ENCODE measurements at places on chromosomes 4 and X. TPM values are rescaled to one million over a fixed set of nuclear protein-coding genes. Genes with fewer than 3 reads are reported as not detected.

- DNase-seq = no peak
Measured at GRCh38 chr4:184448821-184449220, 25.5 kb downstream of the IRF2 start.

- no peak for DNase-seq
Measured at GRCh38 chr4:14958436-14958835, 43.8 kb upstream of the CPEB2 start.

GRCh38 chr4:109721033-109721432, 8.8 kb downstream of the PLA2G12A start:
- no peak for DNase-seq

DNA sequence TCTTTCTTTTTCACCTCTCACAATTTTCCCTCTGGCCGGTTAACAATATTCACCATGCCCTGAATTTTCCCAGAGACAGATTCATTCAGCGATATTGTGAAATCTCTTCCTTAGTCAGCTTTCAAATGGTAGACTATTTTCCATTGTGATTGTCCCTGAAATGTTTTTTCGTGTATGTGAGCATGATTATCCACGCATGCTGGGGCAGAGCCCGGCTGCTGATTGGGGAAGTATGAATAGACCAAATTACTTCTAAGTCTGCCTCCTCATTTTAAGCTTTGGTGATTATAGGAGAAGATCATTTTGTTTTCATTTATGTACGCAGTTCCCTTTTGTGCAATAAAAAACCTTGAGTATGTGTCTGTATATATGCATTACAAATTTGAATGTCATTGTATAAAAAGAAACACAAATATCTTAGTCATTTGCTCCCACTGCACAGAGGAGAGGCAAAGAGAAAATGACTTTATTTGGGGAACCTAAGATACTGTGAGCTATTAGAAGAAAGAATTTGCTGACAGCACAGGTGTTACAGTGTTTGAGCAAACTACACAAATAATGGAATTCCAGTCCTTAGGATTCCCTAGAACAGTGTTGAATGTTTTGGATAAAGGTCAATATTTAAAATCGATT, 11.3 kb downstream of the DTHD1 start:
- no peak for DNase-seq

GRCh38 chrX:68490644-68491043, 8.2 kb upstream of the YIPF6 start:
- no peak for DNase-seq

GRCh38 chr4:163806653-163807052, 312.2 kb downstream of the TMA16 start:
- no peak for DNase-seq

GRCh38 chr4:31370866-31371465, 650.8 kb downstream of the PCDH7 start:
- DNase-seq = peak; percentile 58

DNA sequence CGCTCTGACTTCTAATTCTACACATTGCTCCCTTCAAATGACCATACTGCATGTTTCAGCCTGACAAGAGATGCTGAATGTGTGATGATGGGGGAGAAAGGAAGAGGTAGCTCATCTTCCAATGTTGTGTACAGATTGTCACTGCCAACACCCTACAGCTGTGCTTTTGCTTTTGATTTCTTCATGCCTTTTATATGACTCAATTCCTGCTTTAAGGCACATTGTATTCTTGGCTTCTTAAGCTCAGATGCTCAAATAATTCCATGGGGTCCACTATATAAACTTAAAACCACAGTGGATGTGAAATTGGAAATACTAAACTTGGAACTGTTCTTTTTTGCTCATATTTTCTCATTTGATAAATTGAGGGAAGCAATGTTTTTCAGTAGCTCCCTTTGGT, 183.2 kb upstream of the WDFY3 start:
- DNase-seq = no peak

DNA sequence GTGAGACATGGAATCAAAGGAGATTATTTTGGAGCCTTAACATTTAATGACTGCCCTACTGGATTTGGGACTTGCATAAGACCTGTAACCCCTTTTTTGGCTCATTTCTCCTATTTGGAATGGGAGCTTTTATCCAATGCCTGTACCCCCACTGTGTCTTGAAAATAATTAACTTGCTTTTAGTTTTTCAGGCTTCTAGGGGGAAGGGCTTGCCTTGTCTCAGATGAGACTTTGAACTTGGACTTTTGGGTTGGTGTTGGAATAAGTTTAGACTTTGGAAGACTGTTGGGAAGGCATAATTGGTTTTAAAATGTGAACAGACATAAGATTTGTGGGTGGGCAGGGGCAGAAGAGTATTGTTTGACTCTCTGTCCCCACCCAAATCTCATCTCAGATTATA, 189.1 kb upstream of the POU3F4 start:
- no peak for DNase-seq

- DNase-seq = peak; percentile 26
Measured at GRCh38 chr4:155529716-155530115, 136.9 kb upstream of the GUCY1A1 start.

GRCh38 chr4:80182237-80182866, 15.0 kb upstream of the PRDM8 start:
- no peak for DNase-seq

GRCh38 chr4:10346023-10346422, 111.2 kb downstream of the ZNF518B start:
- no peak for DNase-seq

Gene RRH
- total RNA-seq = not detected

Gene FRG2
- total RNA-seq = not detected

Gene GPAT3
- total RNA-seq = 19.4 TPM

Gene MAML3
- 27.2 TPM for total RNA-seq

Gene DRD5
- total RNA-seq = not detected

Measured in hematopoietic multipotent progenitor cell (in vitro differentiated cells).